Forelimb muscle (tissue), 1 donor: ENCODE measurements at places on chromosomes 2 and 18.

- DNase-seq, result no peak
These were observed 45.6 kb downstream of the GPC1 start for GRCh38 chr2:240480834-240481623.

- no peak for DNase-seq
These were observed 27.5 kb downstream of the CNRIP1 start for GRCh38 chr2:68292108-68292710.

DNA sequence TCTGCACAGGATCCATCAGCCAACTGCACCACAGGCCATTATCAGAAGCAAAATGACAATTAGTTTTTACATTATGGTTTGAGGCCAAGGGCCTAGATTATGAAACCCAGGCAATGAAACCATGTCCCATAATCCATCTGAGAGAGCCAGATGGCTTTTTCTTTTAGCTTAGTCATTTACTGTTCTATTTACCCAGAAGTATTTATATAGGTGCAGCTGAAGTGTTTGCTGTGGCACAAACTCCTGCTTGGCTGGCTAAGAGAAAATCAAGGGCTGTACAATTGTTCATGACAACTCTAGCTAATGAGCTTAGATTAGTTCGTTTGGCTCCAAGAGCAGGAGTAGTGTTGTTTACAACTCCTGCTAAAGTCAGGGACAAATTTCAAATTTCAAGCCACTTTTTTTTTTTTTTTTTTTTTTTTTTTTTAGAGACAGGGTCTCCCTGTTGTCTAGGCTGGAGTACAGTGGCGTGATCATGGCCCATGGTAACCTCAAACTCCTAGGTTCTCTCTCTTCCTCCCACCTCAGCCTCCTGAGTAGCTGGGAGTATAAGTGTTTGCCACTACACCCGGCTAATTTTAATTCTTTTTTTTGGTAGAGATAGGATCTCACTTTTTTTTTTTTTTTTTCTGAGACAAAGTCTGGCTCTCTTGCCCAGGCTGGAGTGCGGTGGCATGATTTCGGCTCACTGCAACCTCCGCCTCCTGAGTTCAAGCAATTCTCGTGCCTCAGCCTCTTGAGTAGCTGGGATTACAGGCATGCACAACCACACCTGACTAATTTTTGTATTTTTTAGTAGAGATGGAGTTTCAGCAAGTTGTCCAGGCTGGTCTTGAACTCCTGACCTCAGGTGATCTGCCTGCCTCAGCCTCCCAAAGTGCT, 18.4 kb upstream of the REV1 start:
- DNase-seq, result no peak

- no peak for DNase-seq
These were observed 92.4 kb upstream of the ZFP36L2 start for GRCh38 chr2:43318791-43319190.

DNA sequence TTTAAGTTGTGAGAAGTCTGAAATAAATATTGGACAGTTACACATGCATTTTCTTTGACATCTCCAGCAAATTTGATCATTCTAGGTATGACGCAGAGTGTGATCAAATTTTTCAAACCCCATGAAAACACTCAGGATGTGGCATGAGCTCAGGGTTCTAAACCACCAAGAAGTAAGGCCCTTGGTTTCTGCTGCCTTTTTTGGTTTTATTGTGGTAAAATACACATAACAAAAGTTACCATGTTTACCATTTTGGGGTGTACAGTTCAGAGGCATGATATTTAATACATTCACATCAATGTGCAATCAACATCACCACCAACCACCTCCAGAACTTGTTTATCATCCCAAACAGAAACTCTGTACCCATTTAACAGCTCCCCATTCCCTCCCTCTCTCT, 64.3 kb upstream of the TTN start:
- DNase-seq, result no peak

- peak; percentile 34 for DNase-seq
These were observed 89.0 kb upstream of the SLC14A2 start for GRCh38 chr18:45526114-45526841.

DNA sequence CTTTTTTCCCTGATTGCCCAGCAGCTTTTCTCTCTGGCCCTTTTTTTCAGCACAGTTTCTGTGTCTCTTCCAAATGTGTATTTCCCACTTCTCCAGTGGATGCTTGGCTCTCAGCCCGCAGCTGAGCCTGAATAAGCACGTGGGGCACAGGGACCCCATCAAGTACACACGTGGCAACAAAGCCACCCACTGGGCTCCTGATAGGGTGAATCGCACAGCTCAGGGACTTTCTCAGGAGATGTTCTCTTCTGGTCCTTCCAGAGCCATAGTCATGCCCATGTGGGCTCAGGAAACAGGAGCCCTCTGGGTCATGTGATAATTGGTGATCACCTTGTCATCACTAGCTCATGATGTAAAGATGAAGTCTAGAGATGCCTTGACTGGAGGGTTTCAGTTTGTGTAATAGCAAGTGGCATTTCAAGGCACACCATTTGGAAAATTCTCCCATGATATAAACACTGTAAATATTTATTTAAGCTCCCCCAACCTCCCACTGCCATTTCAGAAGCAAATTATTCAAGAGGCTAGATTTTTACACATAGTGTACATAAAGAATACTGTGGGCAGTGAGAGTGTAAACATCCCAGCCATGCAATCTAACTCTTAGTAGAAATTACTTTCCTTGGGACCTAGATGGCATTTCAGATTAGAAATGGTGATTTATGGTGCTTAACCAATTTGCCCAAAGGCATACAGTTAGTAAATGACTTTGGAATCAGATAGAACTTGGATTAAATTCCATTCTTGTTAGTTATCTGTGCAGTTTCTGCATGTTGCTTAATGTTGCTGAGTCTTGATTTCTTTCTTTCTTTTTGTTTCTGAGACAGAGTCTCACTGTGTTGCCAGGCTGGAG, 597.5 kb downstream of the SLC4A3 start:
- no peak for DNase-seq

DNA sequence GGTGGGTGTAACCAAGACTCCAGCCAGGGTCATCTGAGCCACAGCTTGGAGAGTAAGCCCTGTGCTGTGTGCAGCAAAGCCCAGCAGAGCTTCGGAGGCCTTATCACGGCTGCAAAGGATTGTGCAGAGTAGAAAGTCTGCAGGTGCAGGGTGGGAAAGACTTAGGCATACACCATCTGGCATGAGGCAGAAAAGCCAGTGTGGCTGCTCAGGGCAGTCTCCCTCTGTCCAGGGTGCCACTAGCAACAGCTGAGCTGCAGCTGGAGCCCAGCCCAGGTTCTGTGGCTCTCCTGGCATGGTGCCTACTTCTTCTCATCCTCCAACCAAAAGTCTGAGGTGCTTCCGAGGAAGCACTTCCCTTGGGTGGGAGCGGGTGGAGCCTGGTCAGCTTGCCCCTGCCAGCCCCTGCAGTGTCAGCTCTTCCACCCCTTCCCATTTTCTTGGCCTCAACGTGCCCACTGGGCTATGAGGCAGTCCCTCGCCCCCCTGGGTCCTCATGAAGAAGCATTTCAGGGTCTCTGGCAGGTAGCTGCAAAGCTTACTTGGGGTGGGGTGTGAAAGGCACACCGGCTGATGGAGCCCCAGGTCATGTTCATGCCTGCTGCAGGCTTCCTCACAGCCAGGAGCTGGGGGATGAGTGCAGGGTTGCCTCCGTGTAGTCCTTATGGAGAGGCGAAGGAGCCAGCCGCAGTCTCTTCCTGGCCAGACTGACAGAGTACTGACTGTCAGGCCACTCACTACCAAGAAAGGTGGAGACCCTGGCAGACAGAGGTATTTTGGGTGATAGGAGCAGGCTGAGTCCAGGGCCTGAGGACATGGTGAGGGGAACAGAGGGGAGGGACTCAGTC, 4.8 kb downstream of the AMER3 start:
- DNase-seq, result no peak

GRCh38 chr2:85773692-85774091, 19.9 kb downstream of the ATOH8 start:
- no peak for DNase-seq

DNA sequence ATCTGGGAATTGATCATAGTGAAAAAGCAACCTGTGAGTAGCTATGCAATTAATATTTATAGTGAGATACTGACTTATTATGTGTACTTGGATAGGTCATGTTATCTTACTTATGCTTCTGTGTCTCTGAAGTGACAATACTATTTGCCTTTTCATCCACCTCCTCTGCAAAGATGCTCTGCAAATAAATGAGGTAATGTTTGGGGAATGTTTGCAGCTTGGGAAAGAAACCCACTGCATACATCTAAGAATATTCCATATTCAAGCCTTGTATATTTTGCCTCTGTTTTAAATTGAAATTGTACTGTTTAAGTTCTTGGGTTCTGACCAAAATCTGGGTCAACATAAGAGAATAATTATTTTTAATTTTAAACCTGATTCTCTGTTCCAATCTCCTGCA, 217.4 kb upstream of the DTNA start:
- no peak for DNase-seq

DNA sequence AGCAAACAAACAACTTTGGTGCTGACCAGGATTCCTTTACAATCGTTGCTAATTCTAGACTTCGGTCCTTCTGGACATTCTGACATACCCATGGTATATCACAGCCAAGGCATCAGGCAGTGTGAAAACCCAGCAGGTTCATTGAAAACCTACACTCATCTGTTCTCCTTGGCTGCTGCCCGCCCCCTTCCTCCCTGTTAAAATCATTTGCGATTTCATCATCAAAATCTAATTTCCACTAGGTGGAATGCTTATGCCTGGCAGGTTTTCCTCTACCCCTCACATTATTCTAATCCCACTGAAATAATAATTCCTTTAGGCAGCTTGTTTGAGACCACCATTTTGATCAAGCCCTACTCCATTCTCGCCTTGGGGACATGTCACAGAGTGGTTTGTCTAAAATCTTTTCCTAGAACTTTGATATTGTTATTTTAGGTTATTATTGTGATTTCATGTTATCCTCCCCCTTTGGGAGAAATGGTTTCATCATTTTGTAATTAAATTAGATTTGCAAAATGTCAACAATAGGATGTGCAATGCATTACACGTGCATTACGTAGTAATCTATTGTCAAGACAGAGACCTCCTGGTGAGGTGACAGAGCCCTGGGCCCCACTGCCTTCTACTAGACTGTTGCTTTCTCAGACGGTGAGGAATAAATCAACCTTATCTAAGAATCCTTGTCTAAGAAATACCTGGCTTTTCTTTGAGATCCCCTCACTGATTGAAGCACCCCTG, 31.0 kb upstream of the ASPRV1 start:
- DNase-seq, result no peak

GRCh38 chr2:74902281-74902860, 56.1 kb upstream of the POLE4 start:
- no peak for DNase-seq
